Activated T-cell treated with anti-CD3 and anti-CD28 coated beads for 4 hours (primary cell): ENCODE measurements at places on chromosomes 2 and 18.

DNA sequence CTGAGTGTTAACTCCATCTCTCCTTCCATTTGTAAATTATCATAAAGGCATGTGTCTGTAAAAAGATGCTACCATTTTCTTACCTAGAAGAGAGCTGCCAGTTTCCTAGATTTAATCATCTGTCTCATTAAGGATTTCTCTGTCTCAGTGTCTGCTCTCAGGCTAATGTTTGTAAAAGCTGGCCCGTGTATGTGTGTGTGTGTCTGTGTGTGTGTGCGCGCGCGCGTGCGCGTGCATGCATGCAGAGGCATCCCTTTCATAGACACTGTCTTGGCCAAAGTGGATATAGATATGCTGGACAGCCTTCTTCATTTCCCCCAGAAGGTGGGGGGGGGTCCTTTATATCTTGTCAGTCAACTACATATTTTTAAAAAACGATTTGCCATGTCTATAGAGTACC, 18.9 kb downstream of the MGAT5 start:
- DNase-seq = no peak

- DNase-seq = no peak
Observed at GRCh38 chr2:168430431-168430830, 25.6 kb upstream of the CERS6 start.

- DNase-seq = no peak
Observed at GRCh38 chr18:33577685-33578517, at the start of gene ASXL3. ASXL3 (plus strand) TSS chr18:33578219; CDS start chr18:33578632, 413 bp downstream.

- DNase-seq = no peak
Observed at GRCh38 chr2:24926602-24927252, 6.7 kb upstream of the ADCY3 start.
